Stimulated activated CD8-positive, alpha-beta memory T cell treated with anti-CD3 and anti-CD28 coated beads, Interleukin-7, amount 100 ng/mL, for 24 hours (primary cell): ENCODE measurements at places on chromosomes 3 and 15.

GRCh38 chr3:180322829-180323228 lies 279.1 kb upstream of the TTC14 start:
- DNase-seq = no peak

GRCh38 chr15:50744601-50745000 lies 20.9 kb downstream of the SPPL2A start:
- DNase-seq = no peak

GRCh38 chr3:41138146-41138545 lies 61.2 kb upstream of the CTNNB1 start:
- DNase-seq = no peak

GRCh38 chr15:41928637-41929620 lies 35.1 kb upstream of the SPTBN5 start:
- DNase-seq = no peak

GRCh38 chr3:129432671-129433070 lies 4.2 kb upstream of the EFCAB12 start:
- DNase-seq = no peak

GRCh38 chr3:79517766-79518413 lies 249.9 kb downstream of the ROBO1 start:
- no peak for DNase-seq

DNA sequence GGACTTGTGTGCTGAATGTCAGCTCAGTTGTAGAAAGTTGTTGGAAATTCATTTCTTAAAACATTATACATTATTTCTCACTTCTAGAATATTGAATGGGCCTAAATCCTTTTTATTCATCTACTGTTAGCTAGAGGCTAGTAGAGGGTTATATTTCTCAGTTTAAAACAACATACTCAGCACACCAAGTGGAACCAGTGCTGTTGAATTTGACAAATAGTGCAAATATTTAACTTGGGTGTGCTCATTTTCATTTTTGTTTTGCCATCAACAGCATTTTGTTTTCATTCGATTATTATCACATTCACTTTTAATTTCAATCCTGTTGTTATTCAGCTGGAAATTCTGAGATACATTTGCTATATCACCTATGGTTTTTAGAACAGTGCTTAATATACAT lies 269.4 kb upstream of the PEX5L start:
- no peak for DNase-seq

- DNase-seq = no peak
Observed at GRCh38 chr3:8775181-8775580, 5.8 kb upstream of the OXTR start.

- DNase-seq = no peak
Observed at GRCh38 chr3:29324180-29324651, 43.3 kb downstream of the RBMS3 start.

GRCh38 chr3:147421184-147421912 lies 12.2 kb downstream of the ZIC1 start:
- DNase-seq = no peak

- no peak for DNase-seq
Observed at GRCh38 chr3:44643024-44643423, 5.5 kb upstream of the ZNF35 start.
